ENCODE measurements at places on chromosomes 2 and 18.

DNA sequence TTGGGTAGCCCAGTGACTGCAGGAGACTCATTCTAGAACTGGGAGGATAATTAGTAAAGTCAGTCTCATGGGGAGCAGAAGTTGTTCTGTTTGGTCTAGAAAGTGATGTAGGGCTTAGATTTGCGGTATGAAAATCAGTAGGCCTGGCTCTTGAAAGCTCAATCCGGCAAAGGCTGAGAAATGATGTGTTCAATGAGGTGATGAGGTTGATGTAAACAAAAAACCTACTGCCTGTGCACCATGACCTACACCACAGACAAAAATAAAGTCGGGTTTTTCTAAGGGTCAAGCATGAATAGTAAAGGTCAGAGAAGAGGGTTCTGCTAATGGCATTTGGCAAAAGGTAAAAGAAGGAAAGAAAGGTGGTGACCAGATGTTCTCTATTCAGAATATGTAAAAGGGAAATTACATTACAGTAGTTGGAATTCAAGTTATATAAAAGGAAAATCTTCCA is 80.8 kb upstream of the COL5A2 start:
- no peak for DNase-seq

GRCh38 chr2:160405077-160405867 is 88.3 kb downstream of the RBMS1 start:
- DNase-seq, result no peak

- no peak for DNase-seq
Observed at GRCh38 chr2:63983986-63984605, 35.1 kb downstream of the VPS54 start.

DNA sequence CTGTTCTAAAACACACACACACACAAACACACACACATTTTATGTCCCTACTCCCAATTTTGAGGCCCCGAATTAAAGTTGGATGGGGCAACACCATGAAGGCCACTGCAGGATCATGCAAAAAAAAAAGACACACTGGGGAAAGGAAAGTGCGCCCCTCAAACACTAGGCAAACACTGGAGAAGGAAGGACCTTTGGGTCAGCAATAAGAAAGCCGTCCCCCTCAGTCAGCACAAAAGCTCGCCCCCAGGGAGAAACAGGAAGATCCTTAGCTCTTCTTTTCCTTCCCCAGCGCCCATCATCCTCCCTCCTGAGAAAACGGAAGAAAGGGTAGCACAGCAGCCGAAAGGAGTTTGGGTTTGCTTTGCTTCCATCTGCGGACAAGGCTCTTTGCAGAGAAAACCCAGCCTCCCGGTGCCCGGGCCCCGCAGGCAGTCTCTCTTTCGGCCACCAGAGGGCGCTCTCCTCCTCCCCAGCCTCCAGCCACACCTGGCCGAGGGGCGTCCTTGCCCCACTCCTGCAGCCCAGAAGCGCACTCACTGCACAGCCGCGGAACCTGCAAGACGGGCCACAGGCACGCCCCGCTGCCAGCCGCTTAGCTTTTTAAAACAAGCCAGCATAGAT is 248.5 kb downstream of the CDH20 start:
- DNase-seq, result peak; percentile 68

DNA sequence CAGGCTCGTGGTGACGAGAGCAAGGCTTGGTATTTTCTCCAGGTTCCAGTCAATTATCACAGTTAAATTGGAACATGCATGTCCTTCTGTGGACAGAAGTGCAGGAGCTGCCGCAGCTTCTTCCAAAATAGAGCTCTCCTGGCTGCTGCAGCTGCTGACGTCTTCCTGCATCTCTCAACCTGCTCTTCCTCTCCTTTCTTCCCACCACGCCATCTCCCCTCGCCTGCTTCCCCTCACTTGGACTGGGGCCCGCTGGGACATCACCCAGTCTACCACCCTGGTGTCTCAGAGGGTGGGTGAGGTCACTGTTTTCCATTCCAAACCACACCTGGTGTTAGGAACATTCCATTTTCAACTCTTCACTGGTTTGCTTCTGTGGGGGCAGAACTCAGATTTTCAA is 41.4 kb downstream of the SPP2 start:
- DNase-seq, result no peak

DNA sequence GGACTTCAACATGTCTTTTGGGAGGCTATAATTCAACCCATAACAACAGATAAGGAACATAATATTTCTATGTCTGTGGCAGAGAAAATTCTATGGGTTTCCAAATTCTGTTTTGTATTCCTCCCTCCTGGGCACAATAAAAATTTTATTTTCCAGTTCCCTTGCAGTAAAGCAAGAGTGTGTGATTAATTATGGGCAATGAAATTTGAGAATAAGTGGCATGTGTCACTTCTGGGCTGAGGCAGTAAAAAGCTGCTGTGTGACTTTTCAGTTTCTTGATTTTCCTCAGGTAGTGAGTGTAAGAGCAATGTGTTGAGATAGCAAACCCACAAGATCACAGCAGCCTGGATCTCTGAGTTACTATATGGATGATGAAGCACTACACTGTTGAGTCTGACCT is 216.4 kb downstream of the MEIS1 start:
- no peak for DNase-seq

DNA sequence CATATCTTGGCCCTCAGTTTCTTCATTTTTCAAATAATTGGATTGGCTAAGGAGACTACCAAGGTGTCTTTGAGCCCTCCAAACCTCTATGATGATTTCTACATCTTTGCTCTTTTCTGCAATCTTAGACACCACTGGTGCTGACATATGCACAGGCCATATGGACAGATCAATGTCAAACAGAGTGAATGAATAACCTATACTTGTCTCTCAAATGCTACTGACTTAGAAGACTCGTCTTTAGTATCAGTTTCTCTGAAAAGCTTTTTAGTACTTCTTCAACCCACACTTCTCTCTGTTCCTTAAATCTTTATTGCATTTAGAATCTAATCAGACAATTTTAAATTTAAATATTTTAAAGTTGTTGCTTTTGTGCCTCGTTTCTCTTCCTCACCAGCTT is 258.2 kb downstream of the LTBP1 start:
- DNase-seq, result no peak

- no peak for DNase-seq
Observed at GRCh38 chr18:74773171-74773624, 175.5 kb downstream of the ZNF407 start.

- DNase-seq, result no peak
Observed at GRCh38 chr18:58898010-58898799, 33.5 kb downstream of the ZNF532 start.

DNA sequence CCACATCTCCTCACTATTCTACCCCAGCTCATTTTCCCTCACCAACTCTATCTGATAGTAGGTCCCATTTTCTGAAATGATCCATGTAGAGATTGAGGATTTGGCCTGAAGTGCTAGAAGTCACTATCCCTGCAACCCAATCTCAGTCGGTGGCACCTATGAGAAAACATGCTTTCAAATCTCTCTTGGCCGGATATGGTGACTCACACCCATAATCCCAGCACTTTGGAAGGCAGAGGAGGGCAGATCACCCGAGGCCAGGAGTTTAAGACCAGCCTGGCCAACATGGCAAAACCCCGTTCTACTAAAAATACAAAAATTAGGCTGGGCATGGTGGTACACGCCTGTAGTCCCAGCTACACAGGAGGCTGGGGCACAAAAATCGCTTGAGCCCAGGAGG is 19.1 kb upstream of the MARCHF4 start:
- DNase-seq, result no peak

DNA sequence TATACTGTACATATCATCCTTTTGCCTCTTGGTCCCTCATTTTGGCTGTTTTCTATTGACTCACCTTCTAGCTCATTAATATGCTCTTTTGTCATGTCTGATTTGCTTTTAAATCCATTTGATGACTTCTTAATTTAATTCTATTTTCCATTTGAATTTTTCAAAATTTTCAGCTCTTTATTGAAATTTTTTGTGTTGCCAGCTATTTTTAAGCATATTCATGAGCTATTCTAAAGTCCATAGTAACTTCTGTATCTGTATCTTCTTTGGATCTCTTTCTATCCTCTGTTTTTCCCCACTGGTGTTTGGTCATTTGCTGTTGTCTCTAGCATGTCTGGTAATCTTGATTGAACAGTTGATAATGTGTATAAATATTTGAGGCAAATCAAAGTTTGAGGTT is 227.8 kb downstream of the NDUFA10 start:
- DNase-seq, result no peak

DNA sequence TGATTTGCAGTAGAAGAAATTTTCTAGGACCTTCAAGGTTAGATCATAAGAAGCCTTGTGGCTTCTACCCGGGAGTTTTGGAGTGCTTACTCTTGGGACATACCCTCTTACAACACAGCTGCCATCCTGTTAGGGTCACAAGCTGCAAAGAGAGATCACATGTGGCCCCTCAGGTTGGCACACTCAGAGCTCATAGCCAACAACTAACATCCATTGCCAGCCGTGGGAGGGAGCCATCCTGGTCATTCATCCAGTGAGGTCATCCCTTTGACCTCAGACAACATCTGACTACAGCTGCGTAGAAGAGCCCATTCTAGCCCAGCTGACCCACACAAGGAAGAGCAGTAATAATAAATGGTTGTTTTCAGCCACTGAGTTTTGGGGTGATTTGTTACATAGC is 76.9 kb upstream of the NABP1 start:
- DNase-seq, result no peak

DNA sequence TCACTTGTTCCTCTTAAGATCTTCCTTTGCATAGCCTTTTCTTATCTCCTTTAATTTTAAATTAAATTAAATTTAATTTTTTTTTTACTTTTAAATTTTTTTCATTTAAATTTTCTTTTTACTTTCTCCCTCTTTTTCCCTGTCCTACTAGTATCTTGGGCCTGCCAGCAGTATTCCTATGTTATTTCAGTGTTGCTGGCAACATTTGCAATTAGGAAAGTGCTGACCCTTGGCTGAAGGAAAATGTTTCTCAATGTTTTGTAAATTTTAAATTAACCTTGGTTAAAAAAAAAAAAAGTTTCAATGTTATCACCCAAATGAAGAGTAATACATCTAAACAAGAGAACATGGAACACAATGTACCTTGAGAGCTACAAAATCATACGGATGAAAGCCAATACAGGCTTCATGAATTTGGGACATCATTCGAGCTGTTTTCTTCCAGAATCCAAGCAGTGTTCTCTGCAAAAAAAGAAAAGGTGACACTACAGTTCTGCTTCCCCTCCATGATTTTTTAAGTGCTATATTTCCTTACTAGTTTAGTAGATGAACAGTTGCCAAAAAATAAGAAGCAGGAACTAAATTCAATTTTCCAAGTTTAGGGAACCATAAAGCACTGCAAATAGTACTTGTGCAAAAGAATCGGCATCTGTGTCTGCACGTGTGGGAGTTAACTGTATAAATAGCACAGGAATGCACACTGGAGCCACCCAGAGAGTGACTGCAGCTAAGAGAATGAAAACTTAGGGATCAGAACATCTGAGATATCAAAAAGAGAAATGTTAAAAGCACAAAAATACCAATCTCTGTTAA is 55.8 kb downstream of the ICA1L start:
- no peak for DNase-seq

DNA sequence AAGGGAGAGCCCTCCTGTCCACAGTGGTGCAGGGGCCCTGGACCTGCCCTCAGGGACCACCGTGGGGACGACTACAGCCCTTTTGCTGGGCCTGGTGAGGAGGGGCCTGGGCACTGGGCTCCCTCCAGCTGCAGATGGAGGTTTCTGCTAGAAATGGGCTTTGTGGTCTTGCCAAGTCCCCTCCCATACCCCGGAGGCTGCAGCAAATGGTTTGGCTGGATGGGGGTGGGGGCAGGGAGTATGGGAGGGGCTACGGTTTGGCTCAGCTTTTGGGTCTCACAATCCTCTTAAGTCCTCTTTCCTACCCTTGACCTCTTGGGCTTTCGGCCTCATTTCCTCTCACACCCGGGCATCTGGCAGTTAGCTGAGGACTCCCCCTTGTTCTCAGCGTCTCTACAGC is 21.7 kb downstream of the TET3 start:
- DNase-seq, result no peak

DNA sequence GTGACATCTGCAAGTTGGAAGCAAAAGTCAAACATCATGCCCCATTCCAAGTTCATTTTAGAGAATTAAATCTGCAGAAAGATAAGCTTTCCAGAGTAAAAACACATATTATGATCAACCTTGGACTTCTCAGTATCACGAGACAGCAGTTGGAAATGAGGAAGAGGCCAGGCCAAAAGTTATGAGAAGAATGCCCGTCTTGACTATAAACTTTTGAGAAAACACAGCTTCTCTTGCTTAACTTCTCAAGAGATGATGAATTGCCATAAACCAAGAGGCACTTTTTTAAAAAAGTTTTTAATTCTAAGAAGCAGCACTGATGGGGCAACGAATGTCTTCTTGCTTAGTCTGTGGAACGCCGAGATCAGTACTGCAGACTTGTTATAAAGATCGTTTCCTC is 52.6 kb upstream of the NFU1 start:
- DNase-seq, result no peak

- DNase-seq, result no peak
Observed at GRCh38 chr2:84956334-84957297, 14.3 kb upstream of the KCMF1 start.
